CD4-positive, CD25-positive, alpha-beta regulatory T cell (primary cell): ENCODE measurements at places on chromosomes 4 and X. TPM values are rescaled to one million over a fixed set of nuclear protein-coding genes. Genes with fewer than 3 reads are reported as not detected.

The ACE2 gene
- not detected for total RNA-seq

The ZNF674 gene
- total RNA-seq: 3.6 TPM

The MAP7D2 gene
- total RNA-seq: 0.99 TPM

The DCAF4L1 gene
- total RNA-seq: 0.44 TPM

DNA sequence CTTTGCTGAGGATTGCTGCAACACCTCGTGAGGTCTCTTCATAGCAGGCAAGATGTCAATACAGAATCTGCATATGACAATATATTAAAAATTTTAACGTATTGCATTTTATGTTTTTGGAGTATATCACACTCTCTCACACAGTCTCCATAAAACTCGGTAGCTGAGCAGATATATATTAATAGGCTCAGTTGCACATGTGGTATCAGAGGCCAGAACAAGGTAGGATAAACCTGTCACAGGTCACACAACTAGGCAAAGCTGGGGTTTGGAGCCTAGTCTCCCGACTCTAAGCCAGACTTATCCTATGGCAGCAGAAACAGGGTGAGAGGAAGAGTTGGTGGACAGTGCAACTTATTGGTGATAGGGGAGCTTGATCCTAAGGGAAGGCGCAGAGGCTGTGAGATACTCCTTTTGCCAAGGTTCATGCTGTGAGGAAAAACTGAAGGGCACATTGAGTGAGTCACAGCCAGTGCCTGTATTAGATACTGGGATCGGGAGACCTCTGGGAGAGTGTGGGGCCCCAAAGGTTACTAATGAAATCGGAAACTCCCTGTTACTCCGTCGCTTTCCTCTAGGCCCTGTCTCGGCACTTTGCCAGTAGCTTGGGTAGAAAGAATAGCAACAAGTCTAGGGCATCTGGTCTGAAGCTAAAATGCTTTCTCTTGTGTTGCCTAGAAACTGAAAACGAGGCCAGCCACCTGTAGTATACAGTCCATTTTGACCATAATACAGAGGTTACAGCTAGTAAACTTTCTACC is 195.7 kb downstream of the ARHGAP10 start:
- H3K4me3 ChIP-seq: no peak overlapping the region
- H3K36me3 ChIP-seq: no peaks in the 10 kb centered on the region
- no peaks in the 10 kb centered on the region for H3K4me1 ChIP-seq
- no peak overlapping the region for H3K27ac ChIP-seq

GRCh38 chrX:39944416-39944815 is 153.3 kb downstream of the BCOR start:
- DNase-seq: no peak
- H3K27me3 ChIP-seq: no peaks in the 10 kb centered on the region
- no peaks in the 10 kb centered on the region for H3K36me3 ChIP-seq
- H3K4me1 ChIP-seq: no peaks in the 10 kb centered on the region
